ENCODE measurements at places on chromosomes 7 and 10.

DNA sequence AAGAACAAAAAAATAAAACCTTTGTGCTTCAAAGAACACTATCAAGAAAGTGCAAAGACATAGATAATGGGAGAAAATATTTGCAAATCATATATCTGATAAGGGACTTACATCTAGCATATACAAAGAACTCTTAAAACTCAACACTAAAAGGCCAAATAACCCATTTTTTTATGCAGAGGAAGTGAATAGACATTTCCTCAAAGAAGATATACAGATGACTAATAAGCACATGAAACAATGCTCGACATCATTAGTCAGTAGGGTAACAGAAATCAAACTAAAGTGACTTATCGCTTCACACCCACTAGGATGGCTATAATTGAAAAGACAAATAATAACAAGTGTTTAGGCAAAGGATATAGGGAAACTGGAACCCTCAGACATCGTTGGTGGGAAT is 78.0 kb downstream of the MALSU1 start:
- no peaks in the 10 kb centered on the region for H3K4me1 ChIP-seq
- H3K27ac ChIP-seq: no peak overlapping the region
- no peak for DNase-seq
- H3K36me3 ChIP-seq: peaks cover 4% of the 10 kb centered on the region
- H3K4me3 ChIP-seq: no peak overlapping the region
- H3K27me3 ChIP-seq: no peaks in the 10 kb centered on the region

GRCh38 chr7:32559480-32559879 is 64.2 kb downstream of the AVL9 start:
- no peak overlapping the region for H3K27ac ChIP-seq
- DNase-seq: no peak
- H3K4me1 ChIP-seq: no peaks in the 10 kb centered on the region
- H3K4me3 ChIP-seq: no peak overlapping the region
- no peaks in the 10 kb centered on the region for H3K27me3 ChIP-seq
- H3K36me3 ChIP-seq: peaks cover 13% of the 10 kb centered on the region

- no peaks in the 10 kb centered on the region for H3K4me1 ChIP-seq
- peaks cover 7% of the 10 kb centered on the region for H3K36me3 ChIP-seq
- no peak for DNase-seq
- H3K4me3 ChIP-seq: no peak overlapping the region
Measured at GRCh38 chr10:11949152-11949551, 93.5 kb downstream of the UPF2 start.

GRCh38 chr10:80158126-80158525 is 25.6 kb downstream of the PLAC9 start:
- no peaks in the 10 kb centered on the region for H3K36me3 ChIP-seq
- H3K27me3 ChIP-seq: no peaks in the 10 kb centered on the region
- H3K4me1 ChIP-seq: peaks cover 4% of the 10 kb centered on the region
- no peak for DNase-seq

GRCh38 chr7:36668080-36668479 is 56.2 kb downstream of the AOAH start:
- no peaks in the 10 kb centered on the region for H3K27me3 ChIP-seq
- no peaks in the 10 kb centered on the region for H3K36me3 ChIP-seq
- no peaks in the 10 kb centered on the region for H3K4me1 ChIP-seq
- H3K27ac ChIP-seq: no peak overlapping the region
- DNase-seq: no peak

GRCh38 chr7:83149466-83149865 is 13.2 kb downstream of the PCLO start:
- H3K27ac ChIP-seq: peak overlapping the region; percentile 25

GRCh38 chr10:75137533-75138438 is 26.3 kb downstream of the SAMD8 start:
- no peak for DNase-seq
- no peak overlapping the region for H3K4me3 ChIP-seq
- no peak overlapping the region for H3K27ac ChIP-seq
- H3K4me1 ChIP-seq: no peaks in the 10 kb centered on the region
- H3K36me3 ChIP-seq: no peaks in the 10 kb centered on the region

DNA sequence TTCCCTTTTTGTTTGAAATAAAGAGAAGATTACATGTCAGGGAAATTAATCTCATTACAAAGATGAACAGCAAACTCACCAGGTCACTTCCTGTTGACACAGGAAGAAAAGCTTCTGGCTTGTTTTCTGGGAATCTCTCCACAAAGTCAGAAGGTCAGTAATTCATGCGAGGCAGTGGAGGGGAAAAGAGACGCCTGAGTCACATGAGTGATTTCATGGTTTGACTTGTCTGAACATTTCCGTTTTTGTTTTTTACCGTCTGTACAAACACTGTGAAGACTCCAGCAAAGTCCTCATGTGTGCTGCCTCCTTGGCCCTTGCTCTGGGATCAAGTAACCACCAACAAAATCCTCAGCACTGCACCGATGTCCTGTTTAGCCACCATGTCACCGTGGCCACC is 2.5 kb upstream of the HABP2 start:
- H3K4me3 ChIP-seq: no peak overlapping the region
- no peak for DNase-seq
- H3K27ac ChIP-seq: no peak overlapping the region
- peaks cover 30% of the 10 kb centered on the region for H3K4me1 ChIP-seq
- H3K36me3 ChIP-seq: no peaks in the 10 kb centered on the region

DNA sequence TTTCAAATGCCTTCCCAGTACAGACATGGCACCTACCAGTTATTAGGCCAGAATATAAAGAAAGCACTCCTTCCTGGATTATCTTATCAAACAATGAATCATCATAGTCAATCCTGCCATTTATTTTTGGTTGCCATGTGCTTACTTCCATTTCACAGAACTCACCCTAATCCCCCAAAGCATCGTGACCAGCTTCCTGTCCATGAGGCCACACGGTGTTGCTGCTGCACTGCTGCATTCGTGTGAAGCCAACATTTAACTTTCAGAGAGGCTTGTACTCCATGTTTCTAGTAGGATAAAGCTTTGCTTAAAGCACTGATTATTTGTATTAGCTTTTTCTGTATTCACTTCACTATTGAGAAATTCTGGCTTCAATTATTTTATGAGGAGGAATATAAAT is 14.4 kb downstream of the COL28A1 start:
- no peak overlapping the region for H3K4me3 ChIP-seq
- H3K36me3 ChIP-seq: no peaks in the 10 kb centered on the region
- no peak for DNase-seq
- H3K27ac ChIP-seq: no peak overlapping the region
- no peaks in the 10 kb centered on the region for H3K27me3 ChIP-seq

Measured in neural progenitor cell (in vitro differentiated cells).